Dermis microvascular lymphatic vessel endothelial cell (primary cell): ENCODE measurements at places on chromosomes 1 and 21. TPM values are rescaled to one million over a fixed set of nuclear protein-coding genes. Genes with fewer than 3 reads are reported as not detected.

DNA sequence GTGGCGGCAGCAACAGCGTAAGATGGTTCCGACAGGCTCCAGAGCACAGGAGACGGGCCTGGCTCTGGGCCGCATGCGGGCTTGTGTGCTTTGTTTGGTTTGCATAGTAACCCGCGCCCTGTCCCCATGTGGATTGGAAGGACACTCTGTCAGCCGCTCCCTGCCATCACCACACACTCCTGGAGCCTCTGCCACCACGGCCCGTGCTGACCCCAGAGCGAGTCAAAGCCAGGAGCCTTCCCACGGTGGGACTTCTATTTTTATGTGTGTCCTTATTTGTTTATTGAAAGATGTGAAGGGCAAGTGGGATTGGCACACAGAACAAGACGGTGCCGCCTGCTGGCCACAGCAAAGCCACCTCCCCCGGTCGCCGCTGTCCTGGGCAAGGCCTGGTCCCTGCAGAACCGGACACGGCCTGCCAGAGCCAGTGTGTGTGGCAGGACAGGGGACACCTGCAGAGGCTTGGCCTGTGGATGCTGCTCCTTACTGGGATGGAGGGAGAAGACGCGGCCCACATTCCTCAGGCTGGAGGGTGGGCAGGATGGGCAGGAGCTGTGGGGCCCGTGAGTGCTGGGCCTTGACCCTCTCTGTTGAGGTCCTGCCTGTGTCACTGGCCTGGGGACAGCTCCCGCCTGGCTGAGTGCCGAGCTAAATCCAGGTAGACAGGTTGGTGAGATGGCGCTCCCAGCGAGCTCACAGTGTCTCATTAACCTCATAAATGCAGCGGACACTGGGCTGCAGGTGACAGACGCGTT lies 64.4 kb downstream of the AGPAT3 start:
- no peak for DNase-seq

- DNase-seq: peak; percentile 85
These were observed 53.8 kb upstream of the BCL10 start for GRCh38 chr1:85330214-85330631.

DNA sequence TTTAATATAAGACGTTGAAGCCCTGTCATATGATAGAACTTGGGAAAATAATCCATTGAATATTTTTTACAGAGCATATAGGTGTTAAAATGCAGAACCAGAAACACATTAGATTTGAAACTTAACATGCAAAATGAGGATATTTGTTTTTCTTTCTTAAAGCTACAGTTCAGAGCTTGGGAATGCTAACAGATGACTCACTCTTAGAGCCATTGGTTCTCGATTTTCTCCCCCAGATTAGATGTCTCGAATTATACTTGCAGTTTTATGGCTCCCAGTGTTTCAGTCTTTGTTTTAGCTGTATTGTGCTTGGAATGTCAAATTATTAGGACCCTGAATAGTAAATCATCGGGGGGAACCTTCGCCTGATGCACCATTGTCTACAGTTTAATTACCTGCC lies 575.7 kb upstream of the ZP4 start:
- no peak for DNase-seq

DNA sequence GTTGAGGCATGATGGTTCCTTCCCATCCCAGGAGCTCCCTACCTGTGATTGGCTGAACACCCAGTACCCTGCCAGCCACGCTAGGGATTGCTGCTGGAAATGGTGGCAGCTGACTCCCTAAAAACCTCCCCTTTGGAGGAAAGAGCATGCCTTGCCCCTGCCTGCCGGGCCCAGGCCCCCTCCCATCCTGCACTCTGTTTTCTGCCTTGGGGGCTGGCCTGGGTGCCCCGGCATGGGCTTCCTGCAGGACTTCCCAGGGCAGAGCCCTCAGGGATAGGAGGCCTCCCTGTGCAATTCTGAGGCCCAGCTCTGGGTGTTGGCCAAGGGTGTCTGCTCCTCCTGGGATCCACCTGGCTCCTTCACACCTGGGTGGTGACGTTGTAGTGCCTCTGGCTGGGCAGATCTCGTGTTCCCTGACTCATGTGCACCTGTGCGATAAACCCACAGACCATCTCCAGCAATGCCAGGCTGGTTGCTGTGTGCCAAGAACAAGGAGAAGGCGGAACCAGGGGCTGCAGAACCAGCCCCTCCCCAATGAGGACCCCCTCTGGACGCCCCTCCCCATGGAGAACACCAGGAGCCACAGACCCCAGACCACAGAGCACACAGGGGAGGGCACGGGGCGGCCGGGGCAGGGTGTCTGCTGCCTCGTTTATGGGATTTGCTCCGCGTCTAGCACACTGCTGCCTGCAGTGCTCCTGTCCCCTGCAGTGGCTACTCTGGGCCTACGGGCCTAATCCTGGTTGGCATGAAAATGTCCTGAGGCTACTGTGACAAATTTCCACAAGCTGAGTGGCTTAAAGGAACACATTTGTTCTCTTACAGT lies 13.6 kb downstream of the CSTB start:
- DNase-seq: no peak

Gene AMPD1
- total RNA-seq: not detected in 2 replicates

GRCh38 chr1:204074274-204075138 lies 1.6 kb downstream of the SOX13 start:
- peak; percentile 76 for DNase-seq

Gene CLDN17
- total RNA-seq: not detected in 2 replicates

Gene FAM110D
- 4.1 and 7.1 TPM in 2 replicates for total RNA-seq

DNA sequence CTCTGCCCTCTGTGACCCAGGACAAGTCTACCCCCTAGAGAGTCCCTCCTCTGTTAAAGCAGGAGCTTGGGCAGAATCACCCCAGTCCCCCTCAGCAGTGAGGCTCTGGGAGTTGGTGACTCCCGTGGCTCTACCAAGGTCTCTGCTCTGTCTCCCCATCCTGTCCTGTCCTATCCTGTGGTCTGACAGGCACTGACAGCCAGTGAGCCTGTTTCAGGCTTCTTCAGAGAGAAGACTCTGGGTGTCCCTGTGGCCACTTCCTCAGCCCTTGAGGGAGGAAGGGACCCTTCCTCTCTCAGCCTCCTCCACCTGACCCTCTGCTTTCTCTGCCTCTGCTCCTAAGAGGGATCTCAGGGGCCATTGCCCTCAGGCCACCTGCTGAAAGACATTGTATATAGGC lies 148.7 kb downstream of the FCRL5 start:
- DNase-seq: no peak

Gene SLC6A9
- 0.13 TPM in 2 replicates for total RNA-seq

DNA sequence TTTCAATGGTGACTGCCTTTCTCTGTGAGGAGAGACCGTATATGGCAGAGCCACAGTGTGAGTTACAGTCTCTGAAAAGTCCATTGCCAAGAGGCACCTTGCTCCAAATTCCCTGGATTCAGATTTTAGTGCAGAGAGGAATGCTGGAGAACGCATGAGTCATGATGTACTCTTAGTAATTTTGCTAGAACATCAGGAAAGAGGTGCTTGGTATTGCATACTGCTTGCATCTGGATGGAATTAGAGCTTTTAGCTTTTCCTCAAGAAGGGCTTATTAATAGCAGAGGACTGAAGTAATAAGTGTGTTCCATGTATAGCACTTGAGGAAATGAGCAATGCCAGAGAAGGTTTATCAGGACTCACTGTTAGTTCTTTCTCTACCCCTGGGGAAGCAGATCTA lies 40.5 kb upstream of the AKT3 start:
- no peak for DNase-seq

Gene TENT5C
- total RNA-seq: 0.64 and 1.9 TPM in 2 replicates

- peak; percentile 84 for DNase-seq
These were observed 9.7 kb downstream of the SMYD3 start for GRCh38 chr1:246497331-246497915.

GRCh38 chr1:198520524-198521254 lies 19.8 kb downstream of the ATP6V1G3 start:
- no peak for DNase-seq

DNA sequence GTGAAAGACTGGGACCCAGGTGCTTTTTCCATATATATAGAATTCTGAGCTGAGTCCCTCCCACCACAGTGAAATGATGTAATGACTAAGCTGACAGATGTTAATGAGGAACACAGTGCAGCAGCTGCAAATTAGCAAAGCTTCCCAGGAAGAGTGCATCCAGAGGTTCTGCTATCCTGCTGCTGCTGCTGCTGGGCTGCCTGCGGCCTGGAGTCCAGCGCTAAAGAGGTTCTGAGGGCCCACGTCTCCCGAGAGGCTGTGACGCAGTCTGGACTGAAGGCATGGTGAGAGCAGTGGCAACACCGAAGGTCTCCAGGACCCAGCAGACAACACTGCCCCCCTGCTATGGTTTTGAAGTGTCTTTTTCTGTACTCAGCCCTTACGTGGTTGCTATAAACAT lies 63.9 kb downstream of the URB2 start:
- DNase-seq: no peak

DNA sequence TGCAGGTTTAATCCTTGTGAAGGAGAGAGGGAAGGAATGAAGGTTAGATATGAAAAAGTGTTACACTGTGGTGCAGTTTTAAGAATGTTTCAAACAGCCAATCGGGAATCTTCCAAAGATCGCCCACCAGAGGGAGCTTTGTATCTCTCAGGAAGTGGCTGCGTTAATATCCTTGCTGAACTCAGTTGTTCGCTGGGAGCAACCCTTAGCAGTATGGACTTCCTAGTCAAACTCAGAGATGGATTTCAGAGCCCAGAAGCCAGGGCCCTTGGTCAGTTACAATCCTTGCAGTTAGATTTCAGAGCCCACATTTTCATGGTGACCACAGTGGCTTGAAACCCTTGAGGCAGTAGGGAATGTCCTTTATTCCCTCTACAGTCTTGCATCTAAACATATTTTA lies 136.2 kb downstream of the NTNG1 start:
- peak; percentile 38 for DNase-seq

- DNase-seq: no peak
These were observed 25.9 kb upstream of the LGALS8 start for GRCh38 chr1:236497908-236498307.

DNA sequence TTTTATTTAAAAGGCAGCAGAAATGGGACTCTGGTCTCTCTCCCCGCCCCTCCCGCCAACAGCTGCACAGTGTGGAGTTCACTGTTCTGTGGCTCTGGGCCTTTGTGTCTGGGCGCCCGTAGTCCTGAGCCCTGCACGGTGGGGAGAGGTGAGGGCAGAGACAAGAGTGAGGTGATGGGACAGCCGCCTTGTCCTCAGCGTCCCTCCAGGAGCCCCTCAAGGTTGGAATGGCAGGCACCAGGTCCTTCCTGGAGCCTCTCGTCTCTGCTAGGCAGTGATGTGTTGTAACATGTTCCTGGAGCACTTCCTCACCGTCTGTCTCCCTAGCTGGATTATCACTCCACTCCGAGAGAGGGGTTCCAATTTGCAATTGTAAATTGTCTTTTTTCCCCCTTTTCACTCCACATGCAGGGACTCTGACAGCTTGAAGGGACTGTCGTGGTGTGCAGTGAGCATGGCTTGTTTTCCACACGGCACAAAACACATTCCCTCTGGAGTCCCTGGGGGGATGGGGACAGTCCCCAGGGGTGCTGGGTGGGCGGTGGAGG lies 44.6 kb upstream of the C1orf174 start:
- DNase-seq: no peak

DNA sequence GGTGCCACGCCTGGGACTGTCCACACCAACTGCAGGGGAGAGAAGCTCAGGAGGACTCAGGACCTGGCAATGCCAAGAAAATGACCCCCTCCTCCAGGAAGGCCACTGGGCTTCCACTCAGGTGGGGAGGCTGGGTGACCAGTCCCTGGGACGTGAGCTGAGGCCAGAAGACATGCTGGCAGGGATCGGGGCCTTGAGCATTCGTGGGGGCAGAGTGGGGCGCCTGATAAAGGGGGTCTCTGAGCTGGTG lies 15.3 kb upstream of the COL6A2 start:
- DNase-seq: no peak
